Right cardiac atrium (tissue), 5 donors: ENCODE measurements at places on chromosomes 6 and 20. TPM values are rescaled to one million over a fixed set of nuclear protein-coding genes. Genes with fewer than 3 reads are reported as not detected.
A peak's percentile ranks its signal among the peaks of the same experiment; 100 is the strongest.

C20orf204 gene
- total RNA-seq, result 0.53 TPM

ZBTB9 gene
- total RNA-seq, result 4.9 TPM

POM121L2 gene
- not detected for total RNA-seq

- DNase-seq, result no peak
Observed at GRCh38 chr6:121682666-121683065, 247.2 kb downstream of the GJA1 start.

DNA sequence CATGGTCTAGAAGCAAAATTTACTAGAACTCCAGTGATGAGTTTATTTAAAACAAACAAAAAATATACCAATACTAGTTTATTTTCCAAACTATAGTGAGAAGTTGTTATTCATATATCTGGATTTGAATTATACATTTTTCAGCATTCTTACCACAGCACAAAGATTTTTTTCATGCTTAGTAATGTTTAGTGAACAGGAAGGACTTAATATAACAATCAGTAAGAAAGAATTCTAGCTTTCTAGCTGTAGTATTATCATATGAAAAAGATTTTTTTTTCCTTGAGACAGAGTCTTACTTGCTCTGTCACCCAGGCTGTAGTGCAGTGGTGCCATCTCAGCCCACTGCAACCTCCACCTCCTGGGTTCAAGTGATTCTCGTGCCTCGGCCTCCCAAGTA is 13.8 kb downstream of the MARCKS start:
- DNase-seq, result no peak

- no peak for DNase-seq
Observed at GRCh38 chr6:148854992-148855391, 108.2 kb downstream of the UST start.

GRCh38 chr6:150212778-150213177 is 69.9 kb downstream of the PPP1R14C start:
- DNase-seq, result no peak

DNA sequence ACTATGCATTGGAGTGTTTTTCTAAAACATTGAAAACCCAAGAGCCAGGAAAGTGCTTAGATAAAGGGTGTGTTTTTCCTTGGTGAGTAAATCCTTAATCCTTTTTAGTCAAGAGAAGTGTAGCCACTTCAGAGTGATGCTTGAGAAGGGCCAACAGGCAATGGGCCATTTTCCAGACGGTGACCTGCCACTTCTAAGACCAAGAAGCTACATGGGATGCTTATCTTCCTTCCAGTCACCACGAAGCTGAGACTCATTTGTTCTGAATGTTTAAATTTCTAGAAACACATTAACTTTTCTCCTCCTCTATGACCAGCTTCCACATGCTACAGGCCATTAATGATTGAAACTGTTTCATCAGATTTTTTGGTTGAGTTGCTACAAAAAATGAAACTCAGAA is 34.4 kb upstream of the NHSL1 start:
- DNase-seq, result no peak

- DNase-seq, result no peak
Observed at GRCh38 chr6:22596011-22596410, 26.6 kb downstream of the HDGFL1 start.

DNA sequence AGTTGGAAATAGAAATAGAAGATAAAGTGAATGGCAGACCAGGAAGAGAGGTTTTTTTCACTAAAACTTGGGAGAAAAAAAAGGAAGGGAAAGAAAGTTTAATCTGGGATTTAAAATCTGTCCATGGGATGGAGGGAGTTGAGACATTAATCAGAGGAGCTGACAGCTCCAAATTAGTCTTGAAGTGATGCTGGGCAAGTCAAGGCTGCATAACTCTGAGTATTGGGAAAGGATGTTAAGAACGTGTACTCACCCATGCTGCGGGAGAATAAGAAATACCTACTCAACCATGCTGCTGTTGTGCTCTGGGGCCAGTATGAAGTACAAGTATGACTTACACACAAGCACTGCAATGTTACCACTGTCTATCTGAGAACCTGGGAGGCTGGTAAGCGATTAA is 47.5 kb downstream of the SNRNP48 start:
- no peak for DNase-seq

DNA sequence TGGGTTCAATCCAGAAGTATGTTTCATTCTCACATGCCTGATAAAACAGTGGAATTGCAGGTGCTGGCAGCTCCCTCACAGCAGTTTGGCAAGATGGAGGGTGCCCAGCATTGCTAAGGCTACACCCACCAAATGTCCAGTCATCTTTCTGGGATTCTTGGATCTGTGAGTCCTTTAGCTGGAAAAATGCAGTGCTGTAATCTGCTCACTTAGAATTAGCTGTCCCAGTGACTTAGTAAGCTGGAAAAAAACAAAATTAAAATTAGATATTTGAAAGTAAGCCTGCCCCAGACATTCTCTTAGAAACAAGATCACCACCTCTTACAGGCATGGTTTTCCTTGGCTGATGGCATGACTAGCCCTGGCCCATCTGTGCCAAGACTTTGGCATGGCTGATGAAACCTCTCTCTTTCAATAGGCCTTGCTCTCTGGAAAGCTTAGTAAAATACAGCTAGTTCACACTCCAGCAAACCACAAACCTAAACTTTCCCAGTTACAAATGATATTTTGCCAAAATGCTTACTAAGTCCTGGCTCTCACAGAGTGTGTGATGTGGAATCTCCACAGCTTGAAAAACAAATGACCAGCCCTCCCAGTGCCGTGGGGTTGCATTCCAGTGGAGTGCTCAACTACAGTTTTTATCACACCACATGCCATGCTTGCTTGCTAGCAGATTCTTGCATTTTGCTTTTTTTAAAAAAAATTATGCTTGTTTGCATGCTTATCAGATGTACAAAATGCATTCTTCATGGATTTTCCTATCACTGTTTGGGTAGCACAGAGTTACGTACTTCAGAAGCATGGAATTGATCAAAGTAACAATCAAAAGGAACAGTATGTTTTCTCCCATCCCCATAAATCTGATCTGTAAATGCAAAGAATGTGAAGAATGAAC is 261.5 kb downstream of the EYA4 start:
- peak; percentile 38 for DNase-seq

DNA sequence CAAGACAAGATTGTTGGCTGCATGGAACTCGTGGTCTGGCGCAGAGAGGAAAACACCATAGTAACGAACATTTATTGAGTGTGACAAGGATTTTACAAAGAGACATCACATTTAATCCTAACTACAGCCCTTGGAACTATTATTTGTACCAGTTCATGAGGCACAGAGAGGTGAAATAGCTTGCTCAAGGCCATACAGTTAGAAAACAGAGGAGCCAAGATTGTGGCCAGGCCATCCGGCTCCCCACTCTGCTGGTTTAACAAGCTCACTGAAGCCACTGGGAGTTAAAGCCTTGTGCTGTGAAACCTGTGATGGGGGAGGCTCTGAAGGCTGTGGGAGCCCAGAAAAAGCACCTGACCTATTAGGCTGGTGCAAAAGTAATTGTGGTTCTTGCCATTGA is 74.9 kb upstream of the ZNFX1 start:
- DNase-seq, result no peak

- no peak for DNase-seq
Observed at GRCh38 chr6:56102216-56102615, 145.2 kb downstream of the COL21A1 start.
